ENCODE measurements at places on chromosomes 5 and 9. TPM values are rescaled to one million over a fixed set of nuclear protein-coding genes. Genes with fewer than 3 reads are reported as not detected.
A peak's percentile ranks its signal among the peaks of the same experiment; 100 is the strongest.

GRCh38 chr5:543755-544674 lies 19.8 kb upstream of the SLC9A3 start:
- peak overlapping the region; percentile 13 for H3K4me3 ChIP-seq
- no peaks in the 10 kb centered on the region for H3K36me3 ChIP-seq
- DNase-seq = peak; percentile 58
- H3K4me1 ChIP-seq = peaks cover 5% of the 10 kb centered on the region

GRCh38 chr5:19301271-19301670 lies 686.7 kb downstream of the CDH18 start:
- no peaks in the 10 kb centered on the region for H3K4me1 ChIP-seq
- DNase-seq = no peak
- H3K36me3 ChIP-seq = no peaks in the 10 kb centered on the region
- no peak overlapping the region for H3K27ac ChIP-seq
- H3K4me3 ChIP-seq = no peak overlapping the region

DNA sequence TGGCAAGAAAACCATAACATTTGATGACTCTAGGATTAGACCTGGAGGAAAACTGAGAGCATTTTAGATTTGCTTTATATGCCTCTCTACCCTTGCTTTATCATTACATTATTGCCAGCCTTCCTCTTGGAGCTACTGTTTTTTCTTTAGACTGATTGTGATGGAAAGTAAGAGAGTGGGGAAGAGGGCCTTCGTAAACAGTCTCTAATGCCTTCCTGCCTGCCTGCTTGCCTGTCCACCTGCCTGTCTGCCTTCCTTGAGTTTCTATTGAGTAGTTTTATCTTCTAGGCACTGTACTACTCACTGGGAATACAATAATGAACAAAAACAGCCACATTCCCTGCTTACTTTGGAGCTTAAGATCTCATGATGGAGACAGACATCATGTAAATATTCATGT lies 189.3 kb downstream of the TRPM3 start:
- no peaks in the 10 kb centered on the region for H3K36me3 ChIP-seq
- H3K4me3 ChIP-seq = no peak overlapping the region
- H3K27me3 ChIP-seq = no peaks in the 10 kb centered on the region
- no peak overlapping the region for H3K27ac ChIP-seq
- no peaks in the 10 kb centered on the region for H3K4me1 ChIP-seq

DNA sequence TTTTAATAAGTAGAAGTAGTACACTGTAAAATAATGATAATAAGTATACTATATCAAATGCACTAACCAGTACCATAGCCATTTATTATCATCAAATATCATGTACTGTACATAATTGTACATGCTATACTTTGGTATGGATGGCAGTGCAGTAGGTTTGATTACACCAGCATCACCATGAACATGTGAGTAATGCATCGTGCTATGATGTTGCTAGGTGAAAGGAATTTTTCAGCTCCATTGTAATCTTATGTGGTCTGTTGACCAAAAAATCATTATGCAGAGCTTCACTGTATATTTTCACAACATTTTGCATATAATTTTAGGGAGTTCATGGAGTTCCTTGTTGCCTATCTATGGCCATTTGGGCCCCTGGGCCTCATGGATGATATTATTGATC lies 72.2 kb upstream of the HMHB1 start:
- no peaks in the 10 kb centered on the region for H3K36me3 ChIP-seq
- H3K4me1 ChIP-seq = no peaks in the 10 kb centered on the region
- no peak overlapping the region for H3K27ac ChIP-seq
- no peak overlapping the region for H3K4me3 ChIP-seq

- no peaks in the 10 kb centered on the region for H3K27me3 ChIP-seq
- DNase-seq = no peak
Observed at GRCh38 chr9:6535594-6535993, 109.9 kb downstream of the GLDC start.

DNA sequence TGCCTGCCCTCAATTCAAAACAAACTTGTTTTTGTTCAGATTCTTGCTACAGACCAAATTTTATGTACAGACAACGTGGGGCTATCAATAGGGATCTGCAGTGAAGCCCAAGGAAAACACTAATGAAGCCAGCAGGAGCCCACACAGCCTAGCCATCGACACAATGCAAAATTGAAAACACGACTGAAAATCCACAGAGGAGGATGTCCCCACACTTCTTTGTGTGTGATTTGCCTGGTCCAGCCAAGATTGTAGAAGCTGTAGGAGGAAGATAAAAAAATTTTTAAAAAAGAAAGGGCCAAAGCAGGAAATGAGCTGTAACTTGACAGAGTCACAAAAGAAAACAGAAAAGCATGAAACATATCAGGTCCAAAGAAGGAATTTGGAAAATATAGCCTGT lies 34.8 kb downstream of the HTR4 start:
- H3K27ac ChIP-seq = no peak overlapping the region
- H3K4me3 ChIP-seq = no peak overlapping the region
- no peaks in the 10 kb centered on the region for H3K4me1 ChIP-seq
- H3K36me3 ChIP-seq = no peaks in the 10 kb centered on the region

DNA sequence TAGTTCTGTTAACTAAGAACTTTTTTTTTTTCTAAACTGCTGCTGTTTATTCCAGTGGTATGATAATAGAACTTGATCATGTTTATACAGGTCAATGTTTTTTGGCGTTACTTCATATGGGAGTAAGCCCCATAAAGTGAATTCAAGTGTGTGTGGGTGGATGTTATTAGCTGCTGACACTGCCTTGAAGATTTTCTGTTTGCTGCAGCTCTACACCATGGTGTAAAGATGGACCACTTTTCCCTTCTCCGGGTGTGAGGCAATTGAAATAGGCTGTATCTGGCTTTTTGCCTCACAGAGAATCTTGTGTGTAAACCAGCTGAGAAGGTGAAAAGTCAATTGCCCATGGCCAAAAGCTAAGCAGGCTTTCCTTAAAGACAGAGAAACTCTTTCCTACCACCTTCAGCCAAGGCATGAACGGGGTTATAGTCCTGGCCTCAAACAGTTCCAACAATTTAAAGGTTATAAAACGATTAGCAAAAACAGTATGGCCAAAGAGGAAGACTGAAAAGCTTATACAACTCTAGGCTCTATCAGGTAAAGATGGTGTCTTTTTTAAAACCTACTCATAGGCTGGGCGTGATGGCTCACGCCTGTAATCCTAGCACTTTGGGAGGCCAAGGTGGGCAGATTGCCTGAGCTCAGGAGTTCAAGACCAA lies 33.9 kb upstream of the ABCA1 start:
- H3K27ac ChIP-seq = no peak overlapping the region
- H3K4me1 ChIP-seq = peaks cover 5% of the 10 kb centered on the region
- DNase-seq = no peak
- no peaks in the 10 kb centered on the region for H3K36me3 ChIP-seq

GRCh38 chr5:94903726-94904125 lies 285.3 kb downstream of the SLF1 start:
- DNase-seq = no peak
- no peak overlapping the region for H3K27ac ChIP-seq
- no peaks in the 10 kb centered on the region for H3K4me1 ChIP-seq
- H3K36me3 ChIP-seq = no peaks in the 10 kb centered on the region
- no peaks in the 10 kb centered on the region for H3K27me3 ChIP-seq
- H3K4me3 ChIP-seq = no peak overlapping the region

GRCh38 chr9:127255692-127256091 lies 8.9 kb upstream of the GARNL3 start:
- H3K27me3 ChIP-seq = no peaks in the 10 kb centered on the region
- no peaks in the 10 kb centered on the region for H3K36me3 ChIP-seq
- no peak overlapping the region for H3K27ac ChIP-seq
- no peak for DNase-seq
- no peaks in the 10 kb centered on the region for H3K4me1 ChIP-seq
- H3K4me3 ChIP-seq = no peak overlapping the region

- no peaks in the 10 kb centered on the region for H3K4me1 ChIP-seq
- no peak for DNase-seq
- H3K36me3 ChIP-seq = no peaks in the 10 kb centered on the region
Observed at GRCh38 chr5:99945478-99946442, 589.4 kb upstream of the FAM174A start.

DNA sequence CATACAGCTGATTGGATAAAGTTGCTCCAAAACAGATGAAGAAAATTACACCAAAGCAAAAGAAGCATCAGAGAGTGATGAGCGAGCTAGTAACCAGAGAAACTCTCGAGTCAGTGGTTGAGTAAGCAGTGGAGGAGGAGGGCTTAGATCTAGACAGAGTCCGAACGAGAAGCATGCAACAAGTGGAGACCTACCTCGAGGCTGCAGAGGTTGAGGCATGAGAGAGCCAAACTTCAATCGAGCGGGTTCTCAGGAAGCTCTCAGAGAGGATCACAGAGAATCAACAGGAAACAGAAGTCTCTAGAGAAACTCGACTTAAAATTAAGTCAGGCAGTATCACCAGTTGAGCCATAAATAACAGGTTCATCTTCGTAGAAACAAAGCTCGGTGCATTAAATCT lies 6.1 kb downstream of the RUSC2 start:
- H3K4me3 ChIP-seq = no peak overlapping the region
- no peak overlapping the region for H3K27ac ChIP-seq
- no peaks in the 10 kb centered on the region for H3K4me1 ChIP-seq
- H3K36me3 ChIP-seq = no peaks in the 10 kb centered on the region

BAAT gene
- 1.2 TPM for total RNA-seq

ARSI gene
- not detected for total RNA-seq

FOXD4L6 gene
- total RNA-seq = not detected

SPATA31D4 gene
- not detected for total RNA-seq

POLR1E gene
- 8.4 TPM for total RNA-seq

TRMT10B gene
- 3.3 TPM for total RNA-seq

FBN2 gene
- total RNA-seq = 0.76 TPM

Data from Peyer's patch (tissue), 4 donors.